ENCODE measurements at places on chromosomes 4 and X.

DNA sequence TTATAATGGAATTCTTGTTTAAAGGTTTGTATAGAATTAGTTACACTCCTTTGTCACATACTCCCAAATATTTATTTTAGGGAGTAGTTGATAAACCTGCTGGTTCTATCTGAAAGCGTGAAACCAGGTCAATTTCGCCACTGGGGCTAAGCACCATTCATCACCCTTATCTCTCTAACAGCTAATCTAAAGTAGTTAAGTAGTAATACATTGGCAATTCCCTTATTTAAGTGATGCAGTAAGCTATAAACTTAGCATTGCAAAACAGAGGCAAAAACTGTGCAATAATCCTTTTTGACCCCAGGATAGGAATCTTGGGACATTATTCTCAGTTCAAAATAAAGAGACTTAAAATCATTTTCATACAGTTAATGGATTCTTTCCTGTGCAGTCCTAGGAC, 33.7 kb upstream of the PTPN13 start:
- no peak for DNase-seq

GRCh38 chr4:22434895-22435294, 81.0 kb downstream of the ADGRA3 start:
- no peak for DNase-seq

GRCh38 chr4:78829296-78829695, 53.1 kb downstream of the BMP2K start:
- DNase-seq = no peak

DNA sequence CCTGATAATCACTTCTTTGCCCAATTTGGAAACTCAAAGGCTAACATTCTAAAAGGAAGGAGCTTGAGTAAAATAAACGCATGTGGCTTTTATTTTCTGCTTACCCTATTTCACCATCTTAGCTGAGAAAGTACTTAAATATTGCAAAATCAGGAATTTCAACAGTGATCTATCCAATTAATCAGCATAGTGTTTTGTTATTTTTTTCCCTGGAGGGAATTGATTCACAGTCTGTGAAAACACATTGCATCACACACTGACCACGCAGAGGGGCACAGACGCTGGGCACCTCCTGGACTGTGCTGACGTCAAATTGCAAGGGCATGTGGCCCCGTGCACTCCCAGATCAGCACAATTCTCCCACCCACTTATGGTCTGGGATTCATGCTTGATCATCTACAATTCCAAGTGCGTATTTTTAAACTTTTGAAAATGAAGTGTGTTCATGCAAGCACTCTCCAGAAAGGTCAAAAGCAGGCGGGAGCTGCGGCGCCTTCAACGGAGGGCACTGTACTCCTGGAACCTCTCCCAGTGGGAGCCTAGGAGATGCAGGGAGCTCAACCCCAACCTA, 320.6 kb upstream of the PPARGC1A start:
- no peak for DNase-seq

- DNase-seq = no peak
These were observed 3.1 kb downstream of the ZGRF1 start for GRCh38 chr4:112633477-112634235.

DNA sequence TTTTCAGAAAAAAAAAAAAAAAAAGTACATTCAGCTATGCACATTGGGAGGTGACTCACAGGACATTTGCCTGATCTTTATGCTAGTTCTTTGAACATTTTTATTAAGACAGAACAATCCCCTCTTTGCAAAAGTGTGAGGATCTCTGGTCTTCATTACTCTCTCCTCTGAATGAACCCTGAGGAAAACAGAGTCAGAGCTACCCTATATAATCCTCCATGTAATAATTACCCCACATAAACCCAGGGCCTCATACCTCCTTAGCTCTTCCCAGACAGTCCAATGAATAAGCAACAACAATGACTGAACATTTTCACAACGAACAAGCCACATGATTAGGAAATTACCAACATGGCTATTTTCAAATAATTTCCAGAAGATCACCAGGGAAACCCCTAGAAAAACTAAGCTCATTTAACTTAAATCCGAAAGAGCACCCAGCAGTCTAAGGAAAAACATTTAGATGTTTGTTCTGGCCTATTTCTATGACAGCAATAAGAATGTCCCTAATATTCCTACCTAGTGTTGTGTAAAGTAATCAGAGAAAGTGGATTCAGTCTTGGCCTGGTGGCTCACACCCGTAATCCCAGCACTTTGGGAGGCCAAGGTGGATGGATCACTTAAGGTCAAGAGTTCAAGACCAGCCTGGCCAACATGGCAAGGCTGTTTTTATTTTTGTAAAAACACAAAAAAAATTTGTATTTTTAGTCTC, 37.8 kb downstream of the TBC1D9 start:
- no peak for DNase-seq

DNA sequence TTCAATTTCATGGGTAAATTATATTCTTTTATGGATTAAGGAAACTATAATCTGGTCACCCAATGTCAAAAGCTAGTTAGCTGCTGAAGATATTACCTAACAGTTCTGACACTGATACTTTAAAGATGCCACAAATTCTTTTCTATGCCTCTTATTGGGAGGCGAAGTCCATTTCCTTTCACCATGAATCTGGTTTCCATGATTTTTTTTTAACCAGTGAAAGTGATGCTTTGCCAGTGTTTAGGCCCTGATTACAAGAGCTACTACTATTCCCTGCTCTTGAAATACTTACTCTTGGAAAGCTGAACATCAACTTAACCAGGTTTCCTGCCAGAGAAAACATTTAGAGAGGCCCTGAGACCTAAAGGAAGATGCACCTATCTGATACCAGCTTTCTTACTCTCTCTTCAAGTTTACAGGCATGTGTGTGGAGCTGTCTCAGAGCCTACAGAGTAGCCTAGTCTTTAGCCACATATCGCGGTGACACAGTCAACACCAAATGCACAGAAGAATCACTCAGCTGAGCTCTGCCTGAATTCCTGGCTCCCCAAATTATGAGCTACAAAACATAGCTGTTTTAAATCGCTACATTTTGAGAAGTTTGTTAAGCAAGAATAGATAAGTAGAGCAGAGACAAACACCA, 1280.8 kb downstream of the PCDH7 start:
- DNase-seq = no peak

DNA sequence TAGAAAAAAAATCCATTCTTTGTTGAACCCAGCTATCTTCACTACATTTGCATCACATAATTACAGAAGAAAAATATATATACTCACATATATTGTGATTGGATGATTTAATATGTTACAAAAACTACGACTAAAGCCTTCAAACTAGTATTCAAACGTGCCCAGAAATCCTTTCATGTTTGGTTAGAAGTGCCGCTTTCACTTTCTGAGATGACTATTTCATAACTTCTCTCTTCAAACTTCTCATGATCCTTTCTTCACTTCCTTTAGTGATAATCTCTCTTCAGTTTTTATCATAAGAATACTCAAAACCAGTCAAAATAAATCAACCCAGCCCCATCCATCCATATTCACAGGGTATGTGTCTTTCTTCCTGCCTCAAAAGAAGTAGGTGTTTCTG, 50.8 kb upstream of the NAF1 start:
- DNase-seq = no peak

DNA sequence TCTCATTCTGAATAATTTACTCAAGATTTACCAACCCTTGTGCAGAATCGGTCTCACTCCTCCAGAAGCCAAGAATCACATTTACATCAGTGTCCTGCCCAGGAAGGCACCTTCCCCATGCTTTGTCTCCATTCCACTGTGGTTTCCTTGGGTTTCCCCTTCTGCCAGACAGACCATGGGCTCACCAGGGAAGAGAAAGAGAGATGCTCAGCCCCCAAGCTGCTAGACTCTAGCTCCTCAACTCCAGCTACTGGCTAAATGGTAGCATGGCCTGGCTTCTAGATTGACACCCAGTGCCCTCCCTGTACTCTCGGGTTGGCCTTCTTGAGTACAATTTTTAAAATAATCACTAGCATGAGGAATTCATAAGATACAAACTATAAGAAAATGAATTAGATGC, 12.9 kb downstream of the TLR10 start:
- no peak for DNase-seq

DNA sequence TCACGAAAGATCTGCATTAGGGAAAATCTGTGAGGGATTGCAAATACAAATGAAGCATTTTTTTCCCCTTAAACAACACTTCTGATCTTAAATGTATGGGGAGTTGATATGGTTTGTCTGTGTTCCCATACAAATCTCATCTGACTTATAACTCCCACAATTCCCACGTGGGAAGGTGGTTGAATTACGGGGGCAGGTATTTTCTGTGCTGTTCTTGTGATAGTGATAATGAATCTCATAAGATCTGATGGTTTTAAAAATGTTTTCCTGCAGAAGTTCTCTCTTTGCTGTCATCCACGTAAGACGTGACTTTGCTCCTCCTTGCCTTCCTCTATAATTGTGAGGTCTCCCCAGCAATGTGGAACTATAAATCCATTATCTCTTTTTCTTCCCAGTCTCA, 107.4 kb upstream of the KCNIP4 start:
- DNase-seq = no peak

GRCh38 chr4:55004831-55005230, 120.6 kb downstream of the KDR start:
- DNase-seq = no peak

- no peak for DNase-seq
These were observed 62.5 kb downstream of the KIAA0232 start for GRCh38 chr4:6845027-6845426.

DNA sequence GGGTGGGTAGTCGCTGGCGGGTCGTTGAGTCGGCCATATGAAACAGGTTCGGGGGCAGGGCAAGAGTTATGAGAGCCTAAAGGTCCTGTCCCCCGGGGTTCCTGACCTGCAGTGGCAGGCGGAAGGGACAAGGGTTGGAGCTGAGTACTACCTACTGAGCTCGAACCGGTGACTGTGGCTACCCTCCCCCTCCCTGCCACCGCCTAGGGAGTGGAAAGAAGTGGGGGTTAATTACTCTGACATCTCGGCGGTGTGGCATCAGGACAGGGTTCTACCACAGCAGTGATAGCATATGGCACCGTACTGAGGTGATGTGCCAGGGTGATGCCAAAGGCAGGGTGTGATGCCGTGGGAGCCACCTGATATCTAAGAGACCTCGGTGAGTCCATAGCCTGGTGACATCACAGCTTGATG, 307 bp downstream of the ATG4A start:
- DNase-seq = no peak

DNA sequence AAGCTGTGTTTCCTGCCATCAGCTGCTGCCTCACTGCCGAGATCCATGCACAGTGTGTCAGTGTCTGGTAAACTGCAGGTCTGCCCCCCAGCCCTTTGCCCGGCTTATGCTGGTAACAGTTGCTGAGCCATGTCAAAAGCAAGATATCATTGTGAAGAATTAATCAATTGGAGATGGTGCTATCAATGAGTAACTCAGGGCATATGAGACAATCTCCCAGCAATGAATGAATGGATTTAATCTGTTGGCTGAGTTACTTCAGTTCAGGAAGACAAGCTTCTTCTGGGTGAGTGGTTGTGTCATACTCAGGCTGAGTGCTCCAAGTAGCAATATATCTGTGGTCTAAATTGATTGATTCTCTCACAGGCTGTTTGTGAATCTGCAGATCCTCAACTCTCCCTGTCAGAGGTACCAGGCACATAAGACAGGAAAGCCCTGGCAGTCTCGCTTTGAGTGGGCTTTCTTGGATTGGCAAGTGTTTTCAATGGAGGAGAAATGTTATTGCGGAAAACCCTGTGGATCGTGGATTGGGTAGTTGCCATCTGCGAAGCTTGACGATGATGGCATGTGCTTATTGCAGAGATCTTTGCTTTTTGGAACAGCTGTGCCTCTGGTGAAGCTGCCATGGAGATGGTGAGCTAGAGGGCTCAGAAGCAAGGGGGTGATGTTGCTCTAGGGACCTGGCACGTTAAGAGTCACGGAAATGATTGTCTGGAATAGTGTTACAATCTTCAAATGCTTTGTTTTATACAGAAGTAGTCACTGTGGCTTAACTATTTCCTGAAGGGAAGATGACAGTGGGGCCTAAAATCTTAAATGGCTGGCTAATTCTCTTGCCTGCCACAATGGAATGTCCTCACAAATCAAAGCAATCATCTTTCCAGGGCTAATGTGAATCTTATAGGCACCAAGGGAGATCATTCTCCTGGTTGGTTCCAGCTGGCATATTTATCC, 147.6 kb upstream of the TBC1D9 start:
- DNase-seq = no peak

DNA sequence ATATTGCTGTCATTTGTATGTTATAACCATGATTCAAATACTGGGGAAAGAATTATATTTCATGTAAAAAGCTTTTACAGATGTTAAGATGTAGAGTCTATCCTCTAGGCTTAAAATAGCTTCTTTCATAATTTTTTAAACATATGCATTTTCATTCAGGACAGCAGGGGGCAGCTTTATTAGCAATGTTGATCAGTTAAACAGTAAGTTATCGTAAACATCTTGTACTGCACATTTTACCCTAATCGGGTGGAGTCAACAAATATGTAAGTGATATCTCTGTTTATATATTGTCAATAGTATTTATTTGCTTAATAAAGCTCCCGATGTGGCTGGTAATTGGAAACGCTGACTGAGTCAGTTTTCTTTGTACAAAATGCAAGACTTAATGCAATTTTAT, 142.5 kb upstream of the MED14 start:
- no peak for DNase-seq

GRCh38 chrX:102708900-102709299, 3.3 kb upstream of the GPRASP2 start:
- no peak for DNase-seq

DNA sequence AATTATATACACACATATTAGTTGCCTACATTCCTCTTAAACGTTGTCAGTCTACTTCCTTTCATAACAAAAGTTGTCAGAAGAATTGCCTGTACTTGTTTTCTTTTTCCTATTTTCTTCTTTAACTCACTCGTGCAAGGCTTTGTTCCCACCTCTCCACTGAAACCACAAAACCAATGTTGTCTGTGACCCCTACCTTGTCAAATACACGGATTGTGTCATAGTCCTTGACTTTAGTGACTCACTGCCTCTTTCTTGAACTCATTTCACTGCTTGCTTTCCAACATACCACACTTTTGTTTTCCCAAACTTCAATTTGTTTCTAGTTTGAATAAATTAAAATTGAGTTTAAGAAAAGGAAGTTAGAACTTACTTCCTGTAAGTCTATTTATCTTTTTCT, 283.9 kb upstream of the AGA start:
- no peak for DNase-seq

DNA sequence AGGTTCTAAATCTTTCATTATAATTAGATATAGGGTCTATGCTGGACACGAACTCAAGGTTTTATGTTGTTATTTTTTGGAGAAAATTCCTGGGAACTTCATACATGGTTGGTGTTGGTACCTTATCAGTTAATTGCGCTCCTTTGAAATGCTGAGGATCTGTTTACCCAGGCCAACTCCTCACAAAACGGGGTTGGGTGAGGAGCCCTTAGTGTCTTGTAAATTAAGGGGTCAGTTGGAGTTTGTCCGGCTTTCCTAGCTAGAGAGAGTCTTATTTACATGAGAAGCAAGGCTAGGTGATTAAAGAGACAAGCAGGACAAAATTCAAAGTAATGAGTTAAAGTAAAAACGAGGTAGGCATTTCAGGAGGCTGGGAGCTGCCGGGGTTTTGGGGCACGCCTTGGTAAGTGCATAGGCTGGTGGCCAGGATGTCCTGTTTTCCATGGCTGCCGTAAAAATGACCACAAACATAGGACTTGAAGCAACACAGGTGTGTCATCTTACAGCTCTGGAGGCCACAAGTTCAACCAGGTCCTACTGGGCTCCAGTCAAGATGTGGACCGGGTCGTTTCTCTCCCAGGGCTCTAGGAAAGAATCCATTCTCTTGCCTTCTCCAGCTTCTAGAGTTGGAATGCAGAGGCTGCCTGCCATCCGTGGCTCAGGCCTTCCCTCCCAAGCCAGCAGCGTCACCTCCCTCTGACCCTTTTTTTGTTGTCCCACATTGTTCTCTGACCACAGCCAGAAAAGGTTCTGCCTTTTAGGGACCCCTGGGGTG, 19.8 kb downstream of the PSAPL1 start:
- no peak for DNase-seq

- no peak for DNase-seq
These were observed 37.4 kb downstream of the ETNPPL start for GRCh38 chr4:108725457-108725856.

All from right kidney (tissue), 9 donors.